ENCODE measurements at places on chromosomes 12 and 14. TPM values are rescaled to one million over a fixed set of nuclear protein-coding genes. Genes with fewer than 3 reads are reported as not detected.

DNA sequence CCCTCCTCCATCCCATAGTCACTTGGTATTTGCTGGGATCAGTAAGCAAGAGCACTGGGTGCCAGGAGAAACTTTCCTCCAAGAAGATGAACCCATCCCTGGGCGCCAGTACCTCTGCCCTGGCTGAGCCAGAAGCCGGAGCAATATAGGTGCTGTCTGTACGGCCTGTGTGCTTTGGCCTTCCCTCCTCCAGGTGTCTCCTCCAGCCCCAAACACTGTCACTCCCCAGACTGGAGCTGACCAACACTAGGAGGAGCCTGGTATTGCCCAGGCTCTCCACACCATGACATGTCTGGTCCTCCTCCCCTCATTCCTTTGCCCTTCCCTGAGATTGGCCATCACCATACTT, 4.9 kb downstream of the GSTZ1 start:
- H3K27me3 ChIP-seq: no peaks in the 10 kb centered on the region
- H3K4me3 ChIP-seq: no peak overlapping the region
- no peak overlapping the region for H3K27ac ChIP-seq

G2E3 gene
- 19.4 TPM for total RNA-seq

- peak overlapping the region; percentile 63 for H3K27ac ChIP-seq
- no peaks in the 10 kb centered on the region for H3K27me3 ChIP-seq
- no peaks in the 10 kb centered on the region for H3K36me3 ChIP-seq
- peak; percentile 80 for DNase-seq
Observed at GRCh38 chr12:11877869-11878780, 192.6 kb upstream of the BCL2L14 start.

TMEM117 gene
- total RNA-seq: 29.7 TPM

DNA sequence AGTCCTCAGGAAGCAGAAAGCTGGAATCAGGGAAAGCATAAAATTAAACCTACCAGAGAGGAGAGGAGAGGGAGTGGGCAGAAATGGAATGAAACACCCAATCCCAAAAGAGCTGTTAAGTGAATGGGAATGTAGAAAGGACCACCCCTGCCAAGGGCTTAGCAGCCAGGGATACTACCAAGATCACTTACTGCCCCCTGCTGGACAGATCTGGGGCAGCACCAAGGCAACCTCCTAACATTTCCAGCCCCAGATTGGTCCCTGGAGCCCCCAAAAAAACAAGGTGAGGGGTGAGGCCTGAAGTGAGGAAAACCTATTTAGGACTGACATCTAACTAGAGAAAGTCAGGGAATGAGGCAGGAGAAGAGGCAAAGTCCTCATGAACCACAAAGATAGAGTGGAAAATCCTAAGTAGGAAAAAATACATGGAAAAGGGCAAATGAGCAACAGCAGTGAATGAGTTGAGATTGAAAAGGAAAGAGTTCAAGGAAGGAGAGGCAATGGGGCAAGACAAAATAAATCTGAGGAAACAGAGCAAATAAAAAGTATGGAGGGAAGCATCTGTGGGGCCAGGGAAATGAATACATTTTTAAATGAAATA, 11.2 kb upstream of the FKBP11 start:
- H3K4me3 ChIP-seq: no peak overlapping the region
- DNase-seq: peak; percentile 79
- peaks cover 64% of the 10 kb centered on the region for H3K36me3 ChIP-seq
- no peak overlapping the region for H3K27ac ChIP-seq
- H3K4me1 ChIP-seq: no peaks in the 10 kb centered on the region
- H3K27me3 ChIP-seq: no peaks in the 10 kb centered on the region

DNA sequence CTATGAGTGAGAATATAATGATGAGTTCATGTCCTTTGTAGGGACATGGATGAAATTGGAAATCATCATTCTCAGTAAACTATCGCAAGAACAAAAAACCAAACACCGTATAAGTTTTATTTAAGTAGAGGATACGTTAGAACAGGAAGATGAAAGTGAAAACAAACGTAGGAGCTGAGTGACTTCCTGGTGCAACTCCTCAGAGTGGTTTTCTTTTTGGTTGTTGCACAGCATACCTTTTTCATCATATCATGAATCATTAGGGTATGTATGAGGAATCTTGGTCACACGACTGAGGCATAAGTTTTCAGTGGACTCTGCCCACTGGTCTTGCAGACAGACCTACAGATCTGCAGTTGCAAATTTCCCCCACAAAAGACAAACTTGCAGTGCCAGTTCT, 199.0 kb downstream of the LRFN5 start:
- no peaks in the 10 kb centered on the region for H3K27me3 ChIP-seq
- no peak overlapping the region for H3K27ac ChIP-seq
- no peak overlapping the region for H3K4me3 ChIP-seq

Measured in IMR-90 (cell line).